Iris pigment epithelial cell (primary cell): ENCODE measurements at places on chromosomes 2 and 18.
A peak's percentile ranks its signal among the peaks of the same experiment; 100 is the strongest.

DNA sequence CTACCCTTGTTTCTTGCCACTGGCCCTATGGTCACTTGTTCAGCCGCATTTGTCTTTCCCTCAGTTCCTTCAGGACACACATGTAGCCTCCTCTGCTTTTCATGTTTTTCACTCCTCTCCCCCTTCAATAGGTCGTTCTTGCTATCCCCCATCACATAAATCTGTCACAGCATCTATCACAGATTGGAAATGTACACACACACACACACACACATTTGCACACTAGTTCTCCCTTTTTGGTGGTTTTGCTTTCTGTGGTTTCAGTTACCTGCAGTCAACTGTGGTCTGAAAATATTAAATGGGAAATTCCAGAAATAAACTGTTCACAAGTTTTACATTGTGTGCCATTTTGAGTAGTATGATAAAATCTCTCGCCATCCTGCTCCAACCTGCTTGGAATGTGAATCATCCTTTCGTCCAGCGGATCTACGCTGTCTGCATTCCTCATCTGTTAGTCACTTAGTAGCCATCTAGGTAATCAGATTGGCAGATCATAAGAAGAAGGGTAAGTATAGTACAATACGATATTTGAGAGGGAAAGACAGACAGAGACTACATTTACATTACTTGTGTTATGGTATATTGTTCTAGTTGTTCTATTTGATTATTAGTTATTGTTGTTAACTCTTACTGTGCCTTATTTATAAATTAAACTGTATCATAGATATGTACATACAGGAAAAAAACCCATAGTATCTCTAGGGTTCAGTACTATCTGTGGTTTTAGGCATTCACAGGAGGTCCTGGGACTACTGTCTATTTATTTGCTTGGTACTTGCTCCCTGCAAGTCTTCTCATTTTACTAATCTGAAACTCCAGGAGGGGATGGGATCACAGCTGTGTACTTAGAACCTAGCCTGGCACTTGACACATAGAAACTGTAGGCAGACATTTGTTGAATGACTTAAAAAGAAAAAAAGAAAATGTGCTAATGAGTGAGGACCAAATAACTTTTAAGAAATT is 86.1 kb upstream of the PNPT1 start:
- DNase-seq: peak; percentile 87

- peak; percentile 66 for DNase-seq
These were observed 57.9 kb upstream of the MSH2 start for GRCh38 chr2:47344890-47345589.

- DNase-seq: no peak
These were observed 23.3 kb downstream of the SMAD7 start for GRCh38 chr18:48927286-48928080.

GRCh38 chr2:173623438-173624319 is 269.0 kb downstream of the CDCA7 start:
- no peak for DNase-seq

DNA sequence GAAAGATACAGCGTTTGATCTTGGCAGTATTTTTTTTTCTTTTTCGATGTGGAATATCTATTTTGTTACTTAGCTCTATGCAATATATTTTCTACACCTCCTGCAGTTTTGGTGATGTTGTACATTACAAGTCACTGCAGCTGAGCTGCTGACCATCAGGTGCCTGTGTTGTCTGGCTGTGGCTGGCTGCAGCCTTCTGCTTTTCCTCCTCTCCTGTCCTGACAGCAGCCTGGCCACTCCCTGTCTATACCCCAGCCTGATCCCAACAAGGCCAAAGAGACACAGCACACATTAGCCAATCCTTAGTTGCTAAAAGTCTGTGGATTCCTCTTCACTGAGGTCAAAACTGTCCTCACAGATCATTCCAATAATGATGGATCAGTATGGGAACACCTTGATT is 222.3 kb downstream of the MYT1L start:
- DNase-seq: no peak
